Amygdala (tissue), 56 donors: ENCODE measurements at places on chromosomes 16 and 17.

- DNase-seq, result no peak
Measured at GRCh38 chr17:47663912-47664623, 14.3 kb downstream of the KPNB1 start.

- DNase-seq, result no peak
Measured at GRCh38 chr17:7380855-7381683, at the start of gene TNK1. Gene TNK1, plus strand, starts transcription at chr17:7381089. Its CDS starts 1,838 bp downstream, at chr17:7382927.

DNA sequence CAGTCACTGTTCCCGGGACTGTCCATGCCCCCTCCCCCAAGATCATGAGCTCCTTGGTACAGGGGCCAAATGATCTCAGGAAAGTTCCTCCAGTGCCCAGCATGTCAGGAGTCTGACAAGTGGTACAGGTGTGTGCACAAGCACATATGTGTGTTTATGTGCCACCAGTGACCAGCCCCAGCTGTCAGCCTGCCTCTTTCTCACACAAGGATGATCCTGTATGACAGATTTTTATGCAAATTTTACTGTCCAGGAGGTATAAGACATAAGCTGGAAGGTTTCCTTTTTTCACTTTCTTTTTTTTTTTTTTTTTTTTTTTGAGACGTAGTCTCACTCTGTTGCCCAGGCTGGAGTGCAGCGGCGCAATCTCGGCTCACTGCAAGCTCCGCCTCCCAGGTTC is 31.4 kb upstream of the GFOD2 start:
- no peak for DNase-seq

DNA sequence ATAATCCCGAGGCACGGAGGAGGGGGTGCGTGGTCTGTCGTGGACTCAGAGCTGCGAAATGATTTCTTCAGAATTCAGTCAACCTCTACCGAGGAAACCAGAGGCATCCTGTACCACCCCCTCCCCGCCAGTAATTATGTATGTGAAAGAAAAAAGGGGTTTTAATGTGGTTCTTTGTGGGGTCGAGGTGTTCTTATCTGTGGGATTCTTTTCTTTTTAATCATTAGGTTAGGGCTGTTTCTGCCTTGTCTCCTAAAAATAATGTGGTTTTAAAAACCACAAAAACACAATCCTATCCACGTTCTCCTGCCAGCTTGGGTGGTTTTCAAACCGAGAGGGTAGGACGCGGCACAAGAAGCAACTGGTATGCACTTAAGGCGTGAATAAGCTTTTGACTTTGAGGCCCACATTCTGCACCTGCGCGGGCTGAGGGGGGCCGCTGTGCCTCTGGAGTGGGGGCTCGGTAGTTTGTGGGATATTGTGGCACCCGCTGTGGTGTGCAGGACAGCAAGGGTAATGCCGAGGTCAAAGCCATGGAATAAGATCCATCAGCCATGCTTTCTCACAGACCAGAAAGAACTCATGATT is 1.0 kb downstream of the SLC47A1 start:
- no peak for DNase-seq

- DNase-seq, result no peak
Measured at GRCh38 chr17:44010966-44011647, 3.7 kb downstream of the TMEM101 start.

DNA sequence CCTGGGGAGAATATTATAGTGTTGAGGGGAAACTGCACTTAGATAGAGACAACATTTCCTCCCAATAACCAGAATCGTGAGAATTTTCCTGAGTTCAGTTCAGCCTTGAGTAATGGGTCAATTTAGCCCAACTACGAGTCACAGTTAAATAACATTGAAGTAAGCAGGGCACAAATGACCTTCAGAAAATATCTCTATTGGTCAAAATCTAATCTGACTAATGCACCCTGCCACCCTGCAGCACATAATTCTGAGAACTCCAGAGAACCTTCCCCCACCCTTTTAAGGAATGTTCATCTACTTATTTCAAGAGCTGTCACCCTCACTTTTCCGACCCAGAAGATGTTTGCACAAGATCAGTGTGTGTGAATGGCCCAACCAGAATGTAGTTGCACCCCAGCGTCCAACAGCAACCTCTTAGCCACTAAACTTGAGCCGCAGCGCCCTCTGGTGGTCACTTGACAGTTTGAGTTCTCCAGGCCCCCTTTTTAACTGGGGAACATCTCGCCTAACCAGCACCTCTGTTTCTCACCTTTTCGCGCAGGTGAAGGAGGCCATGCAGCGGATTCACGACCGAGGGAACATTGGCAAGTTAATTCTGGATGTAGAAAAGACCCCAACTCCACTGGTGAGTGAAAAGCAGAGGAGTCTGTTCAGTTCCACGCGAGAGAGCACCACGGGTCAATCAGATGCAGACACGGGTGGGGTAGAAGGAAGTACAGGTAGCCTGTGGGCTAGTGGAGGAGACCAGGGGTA is 50.9 kb upstream of the CLEC3A start:
- DNase-seq, result peak; percentile 58

- no peak for DNase-seq
Measured at GRCh38 chr17:28977659-28978355, 26.5 kb upstream of the PHF12 start.

DNA sequence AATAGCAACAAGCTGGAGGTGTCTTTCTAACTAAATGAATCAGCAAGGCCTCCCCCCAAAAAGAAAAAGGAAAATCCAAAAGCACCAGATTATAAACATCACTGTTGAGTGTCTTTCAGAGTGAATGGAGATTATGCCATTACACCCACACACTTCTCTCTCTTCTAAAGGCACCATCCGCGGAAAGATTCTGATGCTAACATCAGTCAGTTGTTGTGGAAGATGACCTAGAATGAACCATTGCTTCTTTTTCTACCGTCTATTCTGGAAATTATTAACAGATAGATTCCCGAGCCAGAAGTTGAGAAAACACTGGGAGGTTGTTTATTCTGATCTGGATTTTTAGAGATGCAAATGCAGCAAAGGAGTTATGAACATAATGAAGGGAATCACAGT is 60.9 kb upstream of the FAM20A start:
- no peak for DNase-seq

DNA sequence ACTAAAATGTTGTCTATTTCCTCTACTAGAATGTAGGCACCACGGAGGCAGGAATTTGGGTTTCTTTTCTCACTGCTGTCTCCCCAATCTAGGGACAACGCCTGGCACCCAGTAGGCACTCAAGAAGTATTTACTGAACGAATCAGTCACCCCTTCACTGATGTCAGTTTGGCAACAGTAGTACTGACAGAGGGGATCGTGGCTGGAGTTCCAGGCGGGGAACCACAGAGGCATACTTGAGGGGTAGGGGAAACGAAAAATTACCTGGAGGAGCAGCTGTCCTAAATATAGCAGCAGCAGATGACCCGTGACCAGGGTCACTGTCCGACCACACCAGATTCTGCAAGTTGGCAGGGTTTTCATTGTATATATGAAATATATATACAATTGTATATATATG is 33.3 kb downstream of the TRIM25 start:
- DNase-seq, result no peak

DNA sequence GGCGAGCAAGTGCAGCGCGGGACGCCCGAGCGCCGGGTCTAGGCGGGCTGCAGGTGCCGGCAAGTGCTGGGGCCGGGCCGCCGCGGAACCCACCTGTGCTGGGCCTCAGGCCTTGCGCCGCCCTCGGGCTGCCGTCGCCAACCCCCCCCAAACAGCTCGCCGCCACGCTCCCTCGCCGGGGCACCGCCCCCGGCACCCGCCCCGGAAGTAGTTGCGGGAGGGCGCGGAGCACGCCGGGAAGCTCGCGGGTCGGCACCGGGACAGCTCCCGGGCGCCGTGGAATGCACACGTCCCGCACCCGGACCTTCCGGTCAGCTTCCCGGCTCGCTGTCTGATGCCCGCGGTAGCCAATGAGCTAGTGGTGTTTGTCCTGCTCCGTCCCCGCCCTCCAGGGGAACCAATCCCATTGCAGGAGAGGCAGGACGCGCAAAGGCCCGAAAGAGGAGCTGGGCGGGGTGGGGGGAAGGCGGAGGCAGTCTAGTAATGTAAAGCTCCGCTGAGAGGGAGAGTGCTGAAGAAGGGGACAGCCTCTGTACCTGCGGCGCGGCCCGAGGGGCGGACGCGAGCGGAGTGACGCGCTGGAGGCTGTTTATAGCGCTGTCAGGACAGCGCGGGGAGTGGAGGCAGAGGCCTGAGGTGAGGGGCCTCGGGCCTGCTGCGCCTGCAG is at the start of the genes ANKS3 and DNAAF8:
Gene ANKS3, minus strand, starts transcription at position 209 of the 667 bp plus-strand sequence. CDS start 4,122 bp downstream, outside the sequence.
Gene DNAAF8, plus strand, starts transcription at position 475 of the 667 bp plus-strand sequence. CDS start 1,978 bp downstream, outside the sequence.
- peak; percentile 95 for DNase-seq

DNA sequence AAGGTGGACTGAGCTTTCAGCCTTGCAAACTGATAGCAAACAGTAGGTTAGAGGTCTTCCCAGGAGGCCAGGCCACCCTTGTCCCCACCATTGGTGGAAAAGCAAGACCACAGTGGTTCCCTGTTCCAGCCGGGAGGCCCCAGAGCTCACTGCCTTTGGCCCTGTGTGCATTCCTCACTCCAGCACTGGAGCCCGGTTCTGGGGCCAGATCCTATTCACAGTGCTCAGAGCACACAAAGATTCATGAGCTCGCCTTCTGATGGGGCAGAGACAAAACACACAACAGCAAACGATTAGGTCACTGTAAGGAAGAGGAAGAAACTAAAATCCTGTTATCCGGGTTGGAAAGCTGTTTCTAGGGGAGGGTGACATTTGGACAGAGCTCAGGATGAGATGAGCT is 5.6 kb upstream of the PGS1 start:
- DNase-seq, result no peak

- DNase-seq, result no peak
Measured at GRCh38 chr17:74763565-74764387, 12.4 kb downstream of the NAT9 start.

DNA sequence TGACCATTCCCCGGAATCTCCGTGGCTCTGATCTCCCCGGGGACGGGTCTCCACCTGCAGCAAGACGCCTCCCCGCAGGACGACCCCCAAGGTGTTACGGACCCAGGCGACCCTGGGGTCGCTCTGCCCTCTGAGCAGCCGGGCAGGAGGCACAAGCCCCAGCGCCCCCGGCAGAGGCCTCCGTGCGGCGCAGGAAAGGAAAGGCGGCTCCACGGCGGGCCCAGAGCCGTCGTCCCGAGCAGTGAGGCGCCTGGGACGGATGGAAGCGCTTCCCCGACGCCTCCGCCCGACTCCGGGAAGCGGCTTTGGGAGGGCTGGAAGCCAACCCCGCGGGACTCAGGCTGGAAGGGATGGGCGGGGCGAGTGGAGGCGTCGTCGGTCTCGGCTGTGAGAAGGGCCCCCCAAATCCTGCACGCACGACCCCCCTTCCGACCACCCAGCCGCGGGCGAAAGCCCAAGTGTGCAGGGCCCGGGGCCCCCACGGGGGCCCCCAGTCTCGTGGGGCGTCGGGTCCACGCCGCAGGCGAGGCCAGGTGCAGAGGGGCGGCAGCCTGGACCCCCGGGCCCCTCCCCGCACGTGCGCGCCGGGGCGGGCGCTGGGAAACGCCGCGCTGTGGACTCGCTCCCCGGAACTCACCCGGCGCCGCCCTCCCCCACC is 32.7 kb upstream of the RPH3AL start:
- no peak for DNase-seq

DNA sequence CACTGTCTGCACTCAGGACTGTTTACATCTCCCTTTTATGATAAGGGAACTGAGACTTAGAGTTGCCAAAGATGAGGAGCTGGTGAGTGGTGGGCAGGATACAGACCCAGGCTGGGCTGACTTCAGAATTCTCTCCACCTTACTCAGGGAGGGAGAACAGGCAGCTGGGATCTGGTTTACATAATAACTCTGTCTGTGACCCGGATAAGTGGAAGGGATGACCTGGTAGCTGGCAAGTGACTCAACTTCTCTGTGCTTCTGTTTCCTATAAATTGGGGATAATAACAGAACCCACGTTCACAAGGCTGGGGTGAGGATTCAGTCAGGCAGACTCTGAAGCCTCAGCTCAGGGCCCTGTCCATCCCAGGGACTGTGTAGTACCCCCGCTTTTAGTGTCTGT is 2.6 kb downstream of the SNX20 start:
- no peak for DNase-seq

GRCh38 chr17:18371455-18371854 is 6.1 kb upstream of the EVPLL start:
- DNase-seq, result no peak

DNA sequence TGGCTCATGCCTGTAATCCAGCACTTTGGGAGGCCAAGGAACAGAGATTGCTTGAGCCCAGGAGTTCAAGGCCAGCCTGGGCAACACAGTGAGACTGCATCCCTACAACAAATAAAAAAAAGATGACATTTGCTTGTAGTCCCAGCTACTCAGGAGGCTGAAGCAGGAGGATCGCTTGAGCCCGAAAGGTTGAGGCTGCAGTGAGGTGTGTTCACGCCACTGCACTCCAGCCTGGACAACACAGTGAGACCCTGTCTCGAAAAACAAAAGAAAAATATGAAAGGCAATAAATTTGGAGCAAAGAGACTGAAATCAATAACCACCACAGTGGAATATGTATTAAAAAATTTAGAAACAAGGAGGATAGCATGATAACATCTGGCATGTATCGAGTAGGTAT is 143.8 kb upstream of the RBL2 start:
- DNase-seq, result no peak

DNA sequence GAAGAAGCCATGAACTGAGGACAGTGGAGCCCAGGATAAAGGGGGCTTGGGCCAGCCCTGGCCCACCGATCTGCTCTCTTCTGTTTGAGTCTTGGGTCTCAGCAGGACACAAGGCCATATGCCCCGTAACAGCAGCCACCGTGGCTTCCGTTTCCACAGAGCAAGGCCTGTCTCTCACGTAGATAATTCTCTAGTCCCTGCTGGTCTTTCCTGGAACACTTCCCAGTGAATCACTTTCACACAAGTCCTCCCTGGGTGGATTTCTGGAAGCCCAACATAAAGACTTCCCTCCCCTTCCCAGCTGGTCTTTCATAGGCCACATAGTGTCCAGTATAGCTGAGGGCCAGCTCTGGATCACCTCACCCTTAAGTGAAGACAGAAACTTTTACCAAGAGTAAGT is 19.9 kb upstream of the C16orf78 start:
- no peak for DNase-seq

- DNase-seq, result no peak
Measured at GRCh38 chr16:86887416-86887815, 309.1 kb downstream of the FOXL1 start.
